ENCODE measurements at places on chromosomes 11 and 22.
A peak's percentile ranks its signal among the peaks of the same experiment; 100 is the strongest.

DNA sequence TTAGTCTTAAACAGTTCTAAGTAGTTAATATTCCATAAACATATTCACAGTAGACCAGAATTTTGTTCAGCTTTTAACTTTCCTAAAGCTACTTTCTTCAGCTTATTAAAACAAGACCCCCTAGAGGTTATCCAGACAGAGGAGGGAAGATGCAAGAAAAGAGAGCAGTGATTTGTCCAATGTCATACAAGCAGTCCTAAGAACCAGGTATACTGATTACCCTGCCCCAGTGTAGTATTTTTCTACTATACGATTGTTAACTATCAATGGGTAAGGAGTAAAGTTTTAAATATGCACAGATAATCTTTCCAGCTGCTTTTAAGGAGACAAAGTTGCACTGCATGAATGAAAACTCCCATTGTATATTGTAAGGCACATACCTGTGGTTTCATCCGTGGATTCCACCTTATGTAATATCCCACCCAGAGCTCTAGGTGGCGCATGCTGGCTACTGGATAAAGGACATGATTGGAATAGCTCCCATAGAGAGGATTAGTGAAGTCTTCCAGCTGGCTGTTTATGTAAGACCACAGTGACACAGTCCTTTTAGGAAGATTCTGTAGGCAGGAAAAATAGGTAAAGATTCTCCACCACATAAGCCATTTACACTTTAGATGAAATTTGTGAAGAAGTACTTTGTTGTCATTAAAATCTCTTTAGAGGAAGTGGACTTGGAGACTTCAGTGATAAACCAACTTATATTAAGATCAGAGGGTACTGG is 45.6 kb downstream of the CEP57 start:
- peak; percentile 20 for DNase-seq

- DNase-seq = no peak
Observed at GRCh38 chr11:92596596-92597317, 372.1 kb downstream of the FAT3 start.

DNA sequence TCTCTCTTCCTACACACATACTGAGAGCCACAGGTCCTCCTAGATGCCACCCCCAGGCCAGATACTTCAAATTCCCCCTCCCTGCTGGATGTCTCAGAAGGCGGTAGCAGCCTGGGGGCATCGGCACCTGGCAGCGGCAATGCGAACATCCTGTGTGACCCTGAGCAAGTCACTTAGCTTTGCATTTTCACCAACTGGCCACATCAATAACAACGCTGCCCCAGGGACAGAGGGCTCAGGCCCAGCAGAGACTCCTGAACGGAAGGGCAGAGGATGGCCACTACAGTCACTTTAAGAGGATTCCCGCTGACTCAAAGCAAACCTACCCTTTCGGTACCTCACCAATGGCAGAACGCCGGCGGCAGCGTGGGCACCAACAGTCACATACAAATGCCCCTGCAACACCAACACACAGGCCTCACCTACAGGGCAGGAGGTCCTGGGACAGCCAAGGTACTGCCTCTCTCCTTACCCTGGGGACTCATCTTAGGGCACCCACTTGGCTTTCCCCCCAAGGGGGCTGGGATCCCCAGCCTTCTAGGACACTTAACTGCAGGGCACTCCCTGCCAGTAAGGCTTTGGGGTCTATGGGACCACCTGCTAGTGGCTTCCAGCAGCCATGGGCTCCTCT is 1.6 kb downstream of the LMO1 start:
- no peak for DNase-seq

DNA sequence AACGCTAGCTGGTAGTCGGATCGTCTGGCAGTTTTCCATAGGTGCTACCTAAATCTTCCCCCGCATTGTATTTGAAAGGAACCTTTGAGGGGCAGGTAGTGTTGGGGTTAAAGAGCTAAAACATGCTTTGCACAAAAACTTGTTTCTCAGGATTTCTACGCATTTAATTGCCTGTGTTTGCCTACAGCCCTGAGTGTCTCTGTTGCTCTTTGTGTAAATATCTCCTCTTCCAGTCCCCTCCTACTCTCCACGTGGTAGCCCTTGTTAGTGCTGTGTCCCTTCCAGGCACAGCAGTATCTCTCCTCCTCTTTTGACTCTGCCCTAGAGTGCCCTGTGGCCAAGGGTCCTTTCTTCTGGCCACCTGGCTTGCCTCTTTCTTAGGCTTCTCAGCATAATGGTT is 81.7 kb downstream of the BARX2 start:
- DNase-seq = no peak

DNA sequence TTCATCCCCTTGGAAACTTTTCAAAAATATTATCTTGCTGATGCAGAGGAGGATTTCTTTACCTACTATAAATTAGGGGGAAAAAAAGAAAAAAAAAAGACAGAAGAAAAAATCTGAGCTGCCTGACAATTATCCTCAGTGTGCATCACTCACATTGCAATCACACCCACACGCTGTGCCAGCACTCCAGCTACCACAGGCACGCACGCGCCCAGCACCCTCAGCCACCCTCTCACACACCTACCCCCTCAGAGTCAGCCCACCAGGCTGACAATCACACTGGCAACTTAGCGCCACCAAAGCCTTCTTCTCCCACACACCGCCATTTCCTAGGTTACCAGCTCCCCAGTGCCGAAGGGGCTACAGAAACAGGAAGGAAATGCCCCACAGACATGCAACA is 236.1 kb downstream of the KCNA4 start:
- no peak for DNase-seq

- no peak for DNase-seq
Observed at GRCh38 chr11:18253233-18253632, 4.8 kb upstream of the SAA2 start.

- DNase-seq = no peak
Observed at GRCh38 chr22:19722982-19723231, 432 bp upstream of the GP1BB start.

DNA sequence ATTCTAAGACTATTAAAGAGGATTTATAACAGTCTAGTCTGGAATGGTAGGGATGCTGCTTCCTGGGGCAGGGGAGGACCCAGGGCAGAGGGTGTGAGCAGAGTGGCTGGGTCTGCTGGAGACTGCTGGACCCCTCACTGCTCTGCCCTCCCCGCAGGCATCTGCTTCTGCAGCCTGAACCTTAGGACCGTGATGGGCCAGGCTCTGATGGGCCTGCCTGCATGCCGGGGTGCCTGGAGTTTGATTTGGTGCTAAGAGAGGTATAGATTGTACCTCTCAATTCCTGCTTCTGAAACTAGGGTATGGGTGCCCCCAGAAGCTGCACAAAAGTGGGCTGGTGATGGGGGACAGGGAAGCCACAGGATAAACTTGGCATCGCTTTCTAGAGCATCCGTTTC is 54.9 kb downstream of the CD82 start:
- peak; percentile 17 for DNase-seq

GRCh38 chr11:28514391-28514790 is 406.2 kb downstream of the METTL15 start:
- DNase-seq = no peak

- no peak for DNase-seq
Observed at GRCh38 chr22:31122532-31123291, at the start of gene INPP5J. Gene INPP5J (plus strand): TSS chr22:31122966. CDS start chr22:31123015, 49 bp downstream.

- no peak for DNase-seq
Observed at GRCh38 chr11:38721586-38722315, 2123.7 kb upstream of the RAG2 start.

- DNase-seq = no peak
Observed at GRCh38 chr22:38941488-38941987, 15.9 kb upstream of the APOBEC3A start.

- no peak for DNase-seq
Observed at GRCh38 chr22:49274754-49275380, 552.8 kb downstream of the BRD1 start.

DNA sequence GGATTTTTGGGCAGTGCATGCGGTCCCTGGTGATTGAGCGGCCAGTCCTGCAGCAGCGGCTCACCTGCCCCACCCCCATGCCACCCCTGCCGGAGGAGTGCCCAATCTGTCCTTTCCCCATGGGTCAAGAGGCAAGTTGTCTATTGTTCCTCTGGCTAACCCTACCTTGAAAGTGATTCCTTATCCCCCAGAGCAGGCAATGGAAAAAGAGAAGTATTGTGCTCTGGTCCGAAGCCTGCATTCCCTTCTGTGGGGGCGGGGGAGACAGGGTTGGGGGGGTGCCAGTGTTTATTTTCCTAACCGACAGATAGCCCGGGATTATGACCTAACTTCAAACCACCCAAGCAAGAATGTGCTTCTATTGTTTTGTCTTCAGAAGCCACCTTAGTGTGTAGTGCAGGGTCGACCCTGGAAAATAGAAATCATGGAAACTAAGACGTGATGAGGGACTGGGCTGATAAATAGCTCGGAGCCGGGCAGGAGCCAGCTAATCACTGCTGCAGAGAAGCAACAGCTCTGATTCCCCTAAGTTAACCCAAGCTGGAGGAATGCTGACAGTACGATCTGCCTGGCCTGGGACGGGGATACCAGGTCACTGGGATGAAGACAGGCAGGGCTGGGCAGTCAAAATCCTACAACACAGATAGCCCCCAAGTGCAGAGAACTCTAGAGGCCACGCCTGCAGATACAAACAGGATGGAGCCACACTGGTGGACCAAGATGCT is 38.7 kb upstream of the ATXN10 start:
- no peak for DNase-seq

DNA sequence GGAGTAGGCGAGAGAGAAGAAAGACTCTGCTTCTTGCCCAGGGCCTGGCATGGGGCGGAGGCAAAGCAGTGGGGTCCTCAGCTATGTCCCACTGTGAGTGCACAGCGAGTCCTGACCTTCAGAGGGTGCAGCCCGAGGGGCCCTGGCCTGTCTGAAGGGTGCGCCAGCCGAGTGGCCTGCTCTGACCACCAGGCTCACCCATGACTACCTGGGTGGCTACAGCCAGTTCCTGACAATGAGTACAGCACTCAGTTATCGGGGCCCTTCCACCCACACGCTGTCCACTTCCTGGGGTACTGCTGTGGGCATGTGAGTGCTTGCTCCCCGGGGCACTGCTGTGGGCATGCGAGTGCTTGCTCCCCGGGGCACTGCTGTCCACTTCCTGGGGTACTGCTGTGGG is 74.1 kb upstream of the B3GAT1 start:
- DNase-seq = peak; percentile 31
